ENCODE measurements at places on chromosomes 5 and 9.

- DNase-seq = no peak
These were observed 6.1 kb upstream of the MACROH2A1 start for GRCh38 chr5:135405082-135405481.

- DNase-seq = no peak
These were observed 120.2 kb upstream of the GRHPR start for GRCh38 chr9:37302277-37302676.

GRCh38 chr5:163460562-163461171 is at the start of gene HMMR:
TSS of gene HMMR (plus strand) at chr5:163460632. CDS start at chr5:163460693, 61 bp downstream.
- no peak for DNase-seq

DNA sequence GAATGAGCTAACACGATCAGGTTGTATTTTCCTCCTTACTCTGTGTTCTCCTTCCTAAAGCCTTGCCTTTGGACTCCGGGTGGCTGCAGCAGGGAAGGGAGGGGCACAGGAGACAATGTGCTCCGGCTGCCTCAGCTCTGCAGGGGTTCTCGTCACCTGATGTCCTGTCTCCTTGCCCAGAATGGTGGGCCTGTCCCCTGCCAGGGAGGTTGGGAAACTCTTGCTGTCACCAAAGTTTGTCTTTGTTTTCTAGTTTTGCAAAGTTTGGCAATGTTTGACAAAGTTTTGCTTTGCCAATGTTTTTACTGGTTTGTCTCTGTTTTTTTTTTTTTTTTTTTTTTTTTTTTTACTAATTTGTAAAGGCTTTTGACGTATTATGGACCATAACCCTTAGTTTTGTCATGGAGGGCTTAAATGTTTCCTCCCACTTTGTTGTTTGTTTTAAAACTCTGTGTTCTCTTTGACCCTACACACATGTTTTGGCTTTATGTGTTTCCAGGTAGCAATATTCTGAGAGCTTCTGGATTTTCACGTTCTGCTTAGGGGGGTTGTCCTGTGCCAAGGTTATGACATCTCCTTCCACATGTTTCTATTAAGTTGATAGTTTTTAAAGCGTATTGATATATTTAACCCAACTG is 49.3 kb downstream of the GADD45G start:
- DNase-seq = no peak

DNA sequence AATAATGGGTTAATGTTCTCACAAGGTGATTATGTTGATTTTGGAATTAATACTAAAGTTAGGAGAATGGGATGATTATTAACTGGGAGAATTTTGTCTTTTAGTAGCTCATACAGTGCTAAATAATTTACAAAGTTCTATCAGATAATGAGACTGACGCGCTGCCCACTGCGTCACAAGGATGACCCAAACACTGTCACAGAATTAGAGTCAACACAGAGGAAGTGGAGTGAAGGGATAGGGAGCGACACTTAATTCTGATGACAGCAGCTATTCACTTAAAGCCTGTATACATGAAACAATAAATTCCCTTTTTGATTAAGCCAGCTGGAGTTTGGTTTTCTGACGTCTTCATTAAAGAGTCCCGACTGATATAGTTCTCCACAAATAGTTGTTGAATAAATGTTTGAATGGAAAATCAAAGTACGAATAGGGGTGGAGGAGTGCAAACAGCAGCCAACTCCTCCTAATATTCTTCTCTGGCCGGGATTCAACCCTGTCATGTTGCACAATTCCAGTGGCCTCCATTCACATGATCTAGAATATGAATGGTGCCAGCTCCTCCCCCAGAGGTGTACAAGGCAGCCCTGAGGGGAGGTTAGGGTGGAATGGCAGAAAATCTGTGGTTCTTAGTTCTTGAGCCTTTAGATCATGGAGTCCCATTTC is 140.3 kb downstream of the PCSK1 start:
- DNase-seq = no peak

DNA sequence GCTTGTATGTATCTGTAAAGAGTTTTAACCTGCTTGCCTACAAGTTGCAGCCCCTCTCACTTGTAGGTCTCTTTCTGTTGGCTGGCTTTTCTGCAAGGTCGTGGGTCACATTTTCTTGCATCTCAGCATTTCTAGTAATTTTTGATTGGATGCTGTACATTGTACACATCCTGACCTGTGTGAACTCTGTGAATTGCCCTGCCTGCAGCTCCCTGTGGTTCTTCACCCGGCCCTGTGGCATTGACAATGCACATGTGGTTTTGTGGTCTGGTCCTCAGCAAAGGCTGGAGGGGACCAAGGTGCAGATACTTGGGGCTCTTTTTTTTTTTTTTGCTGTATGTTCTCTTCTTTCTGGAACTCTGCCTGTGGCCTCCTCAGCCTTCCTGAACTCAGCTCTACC is 53.6 kb downstream of the WNK2 start:
- DNase-seq = no peak

GRCh38 chr5:142013734-142014521 is 1.1 kb upstream of the GNPDA1 start:
- no peak for DNase-seq

GRCh38 chr5:180007582-180007981 is 64.0 kb downstream of the RNF130 start:
- DNase-seq = no peak

DNA sequence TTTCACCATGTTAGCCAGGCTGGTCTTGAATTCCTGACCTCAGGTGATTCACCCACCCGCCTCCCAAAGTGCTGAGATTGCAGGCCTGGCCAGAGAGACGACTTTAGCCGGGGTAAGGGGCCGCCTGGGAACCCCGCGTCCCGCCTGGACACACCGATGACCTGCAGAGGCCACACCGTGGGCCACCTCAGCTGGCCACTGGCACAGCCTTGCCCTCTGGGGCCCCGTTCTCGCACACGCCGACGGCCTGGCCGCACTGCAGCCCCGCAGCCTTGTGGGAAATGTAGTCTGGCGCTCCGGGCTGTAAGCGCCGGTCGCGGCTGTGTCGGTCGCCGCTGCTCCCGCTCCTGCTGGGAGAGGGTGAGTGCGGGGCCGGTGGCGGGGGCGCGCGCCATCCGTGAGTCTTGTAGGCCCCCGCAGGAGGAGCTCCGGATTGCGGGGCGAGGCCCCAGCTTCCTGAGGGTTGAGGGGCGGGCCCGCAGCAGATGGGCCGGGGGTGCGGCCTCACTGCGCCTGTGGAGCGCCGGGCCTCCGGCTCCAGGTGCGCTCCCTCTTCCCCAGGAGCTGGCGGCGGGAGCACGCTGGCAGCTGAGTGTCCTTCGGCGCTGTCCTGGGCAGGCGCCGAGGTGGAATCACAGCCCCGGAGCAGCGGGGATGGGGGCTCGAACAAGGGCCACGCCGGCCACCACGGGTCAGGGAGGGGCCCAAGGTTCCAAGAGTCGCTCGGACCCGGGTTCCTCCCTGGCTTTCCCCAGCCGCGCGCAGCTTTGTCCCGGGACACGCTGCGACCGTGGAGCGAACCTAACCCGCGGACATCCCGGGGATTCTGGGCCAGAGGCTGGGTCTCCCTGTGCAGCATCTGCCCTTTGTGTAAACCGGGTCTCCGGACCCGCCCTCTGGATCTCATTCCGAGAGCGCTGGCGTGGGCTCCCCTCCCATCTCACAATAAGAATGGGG is at the start of gene ZFP2:
Gene ZFP2 (plus strand): TSS at position 299 of the 957 bp plus-strand sequence. CDS start 35,401 bp downstream, outside the sequence.
- no peak for DNase-seq

GRCh38 chr5:400282-401145 is 42.5 kb upstream of the EXOC3 start:
- DNase-seq = no peak

DNA sequence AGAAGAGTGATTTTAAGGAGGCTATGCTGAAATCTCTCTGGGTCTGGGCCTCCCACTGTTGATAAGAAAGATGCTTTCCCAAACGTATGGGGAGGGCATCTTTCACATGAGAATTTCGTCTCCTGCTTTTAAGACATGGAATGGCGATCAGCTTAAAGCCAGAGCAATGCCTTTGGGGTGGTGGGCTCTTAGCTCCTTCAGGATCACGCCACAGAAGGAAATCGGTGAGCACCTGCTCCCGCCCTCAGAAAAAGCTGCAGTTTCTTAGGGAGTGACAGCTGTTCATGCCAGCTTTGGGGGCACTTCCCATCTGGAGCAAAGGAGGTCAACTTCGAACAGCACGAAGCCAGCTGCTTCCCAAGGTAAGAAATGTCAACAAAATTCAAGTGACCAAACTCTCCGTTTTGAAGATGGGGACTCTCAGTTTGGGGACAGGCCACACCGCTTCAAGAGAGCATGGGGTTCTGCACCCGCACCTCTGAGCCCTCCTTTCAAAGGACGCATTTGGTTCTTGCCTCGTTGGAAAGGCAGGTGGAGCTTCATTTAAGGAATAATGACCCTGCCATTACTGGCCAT is 39.0 kb downstream of the TRIP13 start:
- DNase-seq = no peak

- no peak for DNase-seq
These were observed 1049.0 kb downstream of the PTPRD start for GRCh38 chr9:9563817-9564216.

DNA sequence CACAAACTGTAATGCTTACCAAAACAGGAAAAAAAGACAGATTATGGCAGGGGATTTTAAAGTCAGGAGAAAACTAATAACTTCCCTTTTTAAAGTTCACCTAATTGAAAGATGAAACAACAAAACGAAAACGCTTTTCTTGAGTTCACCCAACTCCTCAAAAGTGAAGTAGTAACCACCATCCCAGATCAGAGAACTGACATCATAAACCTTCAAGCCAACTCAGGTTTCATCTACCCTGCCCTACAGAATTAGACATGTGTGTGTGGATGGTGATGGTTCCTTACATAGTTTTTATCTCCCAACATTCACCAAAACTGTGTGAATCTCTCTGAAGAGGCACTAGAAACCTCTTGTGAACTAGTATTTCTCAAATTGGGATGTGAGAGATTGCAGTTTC is 195.2 kb upstream of the PTGER4 start:
- DNase-seq = no peak

DNA sequence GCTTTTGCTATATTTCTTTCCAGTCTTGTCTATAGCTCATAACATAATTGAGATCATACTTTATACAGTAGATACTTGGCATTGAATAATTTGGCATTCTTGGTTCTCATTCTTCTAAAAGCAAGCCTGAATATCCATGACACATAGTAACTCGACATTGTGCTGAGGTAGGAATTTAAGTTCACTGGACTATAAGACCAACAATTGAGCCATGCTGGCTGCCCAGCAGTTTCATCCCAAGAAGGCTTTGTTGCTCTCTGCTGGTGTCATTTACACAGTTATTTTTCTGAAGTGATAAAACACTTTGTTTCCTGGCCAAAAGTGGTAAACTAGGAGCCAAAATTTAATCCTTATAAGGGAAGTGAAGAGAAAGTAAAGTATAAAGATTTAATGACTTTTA is 192.0 kb downstream of the ADAMTSL1 start:
- no peak for DNase-seq

GRCh38 chr5:74963407-74963806 is 89.0 kb downstream of the GCNT4 start:
- DNase-seq = no peak

- DNase-seq = no peak
These were observed 105.7 kb downstream of the SPRY4 start for GRCh38 chr5:142219146-142219545.

DNA sequence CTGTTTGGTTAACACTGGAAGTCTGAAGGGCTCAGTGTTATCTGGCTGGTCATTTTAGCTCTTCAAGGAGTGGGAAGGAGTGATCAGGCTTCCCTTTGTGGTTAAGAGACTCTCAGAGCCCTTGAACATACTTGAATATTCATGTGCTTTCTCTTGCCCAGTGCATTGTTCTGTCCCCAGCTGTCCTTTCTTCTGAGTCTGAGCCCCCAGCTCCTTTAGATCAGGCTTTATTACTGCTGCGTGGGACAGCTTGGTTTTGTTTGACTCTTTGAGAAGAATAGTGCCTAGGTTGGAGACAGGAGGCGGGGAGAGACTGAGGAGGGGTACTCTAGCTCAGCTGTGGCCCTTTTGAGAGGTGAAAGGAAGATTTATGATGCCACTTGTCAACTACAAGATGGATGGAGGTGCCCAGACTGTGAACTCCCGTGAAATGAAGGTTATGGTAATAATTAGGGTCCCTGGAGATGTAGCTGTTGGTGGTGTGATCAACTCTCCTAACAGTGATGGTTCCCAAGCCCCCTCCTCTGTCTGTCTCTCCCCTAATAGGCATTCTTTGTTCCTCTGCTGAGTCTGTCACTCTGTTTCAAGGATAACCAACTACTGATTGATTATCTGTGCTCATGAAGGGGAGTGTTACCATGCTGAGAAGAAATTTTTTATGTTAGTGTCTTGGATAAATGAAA is 83.1 kb upstream of the GLRA1 start:
- no peak for DNase-seq

- DNase-seq = no peak
These were observed 183.9 kb downstream of the LRRC70 start for GRCh38 chr5:62762503-62762902.

- no peak for DNase-seq
These were observed 742.0 kb upstream of the RGMB start for GRCh38 chr5:98031496-98031895.

GRCh38 chr9:13665418-13666066 is 386.1 kb upstream of the MPDZ start:
- no peak for DNase-seq

GRCh38 chr5:165627548-165628170 is 2122.2 kb downstream of the MAT2B start:
- no peak for DNase-seq

DNA sequence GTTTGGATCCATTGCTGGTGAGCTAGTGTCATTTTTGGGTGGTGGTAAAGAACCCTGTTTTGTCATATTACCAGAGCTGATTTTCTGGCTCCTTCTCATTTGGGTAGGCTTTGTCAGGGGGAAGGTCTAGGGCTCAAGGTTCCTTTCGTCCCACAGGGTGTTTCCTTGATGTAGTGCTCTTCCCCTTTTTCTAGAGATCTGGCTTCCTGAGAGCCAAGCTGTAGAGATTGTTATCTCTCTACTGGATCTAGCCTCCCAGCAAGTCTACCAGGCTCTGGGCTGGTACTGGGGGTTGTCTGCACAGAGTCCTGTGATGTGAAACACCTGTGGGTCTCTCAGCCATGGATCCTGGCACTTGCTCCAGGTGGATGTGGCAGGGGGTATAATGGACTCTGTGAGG is 145.9 kb downstream of the HINT1 start:
- DNase-seq = no peak

DNA sequence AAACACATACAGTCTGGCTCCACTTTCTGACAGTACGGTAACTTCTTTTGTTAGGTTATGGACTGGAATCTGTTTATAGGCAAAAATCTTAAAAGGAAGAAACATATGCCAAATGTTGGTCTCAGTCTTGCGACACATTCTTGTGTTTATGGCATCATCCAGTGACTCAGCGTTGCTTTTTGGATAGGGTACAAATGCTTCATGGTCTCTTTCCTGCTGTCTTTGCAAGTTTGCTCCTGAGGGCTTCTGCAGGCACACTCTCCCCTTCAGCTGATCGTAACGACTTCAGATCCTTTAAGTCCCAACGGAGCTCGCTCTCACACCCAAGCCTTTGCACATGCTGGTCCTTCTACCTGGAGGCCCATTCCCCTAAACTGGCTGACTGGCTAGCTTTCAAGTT is 23.6 kb upstream of the TNFSF8 start:
- no peak for DNase-seq

DNA sequence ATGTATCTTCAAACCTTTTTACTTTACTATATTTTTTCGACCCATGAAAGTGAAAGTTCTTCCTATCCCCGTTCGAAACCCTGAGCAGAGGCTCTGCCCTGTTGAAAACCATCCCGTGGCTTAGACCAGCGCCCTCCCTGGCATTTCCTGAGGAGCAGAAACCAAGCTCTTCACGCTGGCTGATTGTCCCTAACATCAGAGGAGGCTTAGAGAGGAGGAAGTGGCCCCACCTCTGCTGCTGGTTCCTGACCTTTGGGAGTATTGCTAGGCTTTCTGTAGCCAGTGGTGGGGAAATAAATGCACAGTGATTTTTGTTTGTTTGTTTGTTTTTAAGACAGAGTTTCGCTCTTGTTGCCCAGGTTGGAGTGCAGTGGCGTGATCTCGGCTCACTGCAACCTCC is 4.2 kb upstream of the PTGES start:
- no peak for DNase-seq

- no peak for DNase-seq
These were observed 16.2 kb downstream of the KCNMB1 start for GRCh38 chr5:170372971-170373370.

Measured in stimulated activated CD4-positive, alpha-beta T cell treated with anti-CD3 and anti-CD28 coated beads, Interleukin-12 subunit alpha, Interleukin-12 subunit beta, amount 100 ng/mL, for 24 hours (primary cell).